ENCODE measurements at places on chromosomes 3 and 15.

DNA sequence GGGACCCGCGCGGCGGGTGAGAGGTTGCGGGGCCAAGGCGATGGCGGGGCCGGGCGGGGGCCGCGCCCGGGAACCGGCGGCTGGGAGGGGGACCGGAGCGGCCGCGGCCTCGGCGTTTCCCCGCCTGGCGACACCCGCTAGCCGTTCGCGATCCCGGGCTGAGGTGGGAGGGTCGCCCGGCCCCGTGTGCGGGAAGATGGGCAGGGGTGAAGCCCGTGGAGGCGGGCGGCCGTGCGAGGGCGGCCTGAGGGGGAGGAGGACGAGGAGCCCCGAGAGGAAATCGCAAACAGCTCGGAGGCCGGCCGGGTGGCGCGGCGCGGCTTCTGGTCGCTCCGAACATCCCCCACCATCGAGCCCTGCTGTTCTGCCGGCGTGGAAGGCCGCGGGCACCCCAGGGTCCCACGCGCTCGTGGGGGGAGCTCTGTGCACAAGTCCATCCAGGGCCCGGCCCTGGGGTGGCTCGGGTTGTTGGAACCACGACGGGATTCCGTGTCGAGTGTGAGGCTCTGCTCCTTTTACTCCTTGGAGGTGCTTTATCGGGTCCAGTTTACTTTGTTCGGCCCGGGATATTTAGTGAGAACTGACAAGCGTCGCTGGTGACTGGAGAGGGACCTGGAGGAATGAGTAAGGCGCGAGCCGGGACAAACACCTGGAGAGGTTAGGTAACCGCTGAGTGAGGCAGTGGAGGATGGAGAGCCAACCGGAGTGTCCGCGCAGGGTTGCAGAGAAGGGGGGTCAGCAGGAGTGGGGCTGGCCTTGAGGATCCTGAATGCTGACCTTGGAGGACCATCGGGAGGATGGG, 728 bp downstream of the CRTC3 start:
- DNase-seq: no peak

GRCh38 chr15:53829471-53829870, 70.0 kb upstream of the WDR72 start:
- DNase-seq: no peak

GRCh38 chr3:14847613-14848541, 29.1 kb downstream of the FGD5 start:
- no peak for DNase-seq

GRCh38 chr15:98938105-98938417, 69.5 kb downstream of the PGPEP1L start:
- DNase-seq: no peak

GRCh38 chr15:62874959-62875625, 167.5 kb upstream of the TPM1 start:
- no peak for DNase-seq

- DNase-seq: no peak
Observed at GRCh38 chr3:46089237-46090011, 62.1 kb upstream of the XCR1 start.

GRCh38 chr3:38313695-38314094, 31.6 kb downstream of the SLC22A14 start:
- no peak for DNase-seq

DNA sequence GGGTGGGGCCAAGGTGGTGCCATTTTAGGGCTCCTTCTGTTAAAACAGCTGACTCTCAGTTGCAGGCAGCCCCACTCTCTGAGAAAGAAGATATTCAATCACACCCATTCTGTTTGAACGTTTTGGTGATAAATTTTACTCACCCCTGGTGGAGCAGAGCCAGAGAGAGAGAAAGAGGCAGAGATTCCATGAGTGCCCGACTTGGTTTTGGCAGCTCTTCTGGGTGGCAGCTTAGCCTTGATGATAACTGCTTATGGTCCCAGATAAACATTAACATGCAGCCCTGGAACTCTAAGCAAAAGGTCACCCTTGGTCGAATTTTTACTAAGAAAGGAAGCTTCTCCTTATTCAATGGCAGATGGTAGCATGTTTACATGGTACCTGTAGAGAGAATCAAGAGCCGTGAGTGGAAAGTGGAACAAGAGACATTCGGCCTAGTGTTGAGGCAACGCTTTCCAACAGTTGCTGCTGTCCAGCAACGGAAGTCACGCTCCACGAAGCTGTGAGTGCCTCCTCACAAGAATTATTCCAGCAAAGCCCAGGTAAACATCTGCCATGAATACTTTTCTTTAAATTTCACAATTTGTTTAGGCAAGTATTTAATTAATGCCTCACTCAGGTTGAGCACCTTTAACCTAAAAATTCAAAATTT, 530.6 kb upstream of the ROBO2 start:
- DNase-seq: no peak

DNA sequence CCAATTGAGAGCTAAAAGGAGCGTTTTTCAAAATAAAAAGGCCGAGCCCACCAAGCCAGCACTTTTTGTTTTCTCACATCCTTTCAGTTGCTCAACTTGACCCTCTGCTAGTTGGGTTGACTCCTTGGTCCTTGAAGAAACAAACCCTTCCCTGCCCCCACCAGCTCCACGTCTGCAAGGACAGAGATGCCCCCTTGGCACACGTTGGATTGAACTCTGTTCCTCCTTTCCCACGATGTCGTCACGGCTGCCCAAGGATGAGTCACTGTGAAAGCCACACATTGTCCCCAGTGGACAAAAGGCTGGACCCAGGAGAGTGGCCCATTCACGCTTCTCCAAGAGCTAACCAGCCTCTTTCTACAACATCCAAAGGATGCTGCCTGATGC, 43.0 kb upstream of the SPATA12 start:
- no peak for DNase-seq

DNA sequence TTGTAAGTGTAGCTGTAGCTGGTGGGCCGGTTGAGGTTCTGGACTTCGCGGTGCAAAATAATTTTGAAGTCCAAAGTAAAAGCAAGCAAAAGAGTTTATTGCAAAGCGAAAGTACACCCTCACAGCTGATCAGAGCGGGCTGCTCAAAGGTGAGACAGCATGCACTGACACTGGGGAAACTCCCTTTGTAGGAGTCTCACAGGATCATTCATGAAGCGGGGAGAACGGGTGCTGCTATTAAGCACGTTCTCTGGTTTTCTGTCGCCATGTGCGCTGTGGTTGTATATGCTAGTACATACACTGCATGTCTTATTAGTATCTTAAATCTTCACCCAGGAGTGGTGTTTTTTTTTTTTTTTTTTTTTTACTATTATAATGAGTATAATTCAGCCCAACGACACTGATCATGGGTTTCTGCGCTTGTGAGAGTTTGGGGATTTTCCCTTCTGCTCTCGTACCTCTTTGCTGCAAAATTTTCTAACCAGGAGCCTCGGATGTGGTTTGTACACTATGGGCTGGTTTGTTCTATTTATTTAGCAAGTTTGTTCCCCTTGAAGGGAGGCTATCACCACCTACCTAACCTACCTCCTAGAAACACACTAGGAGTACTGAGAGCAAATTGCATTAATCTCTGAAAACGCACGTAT, 1.4 kb upstream of the AP4E1 start:
- no peak for DNase-seq

DNA sequence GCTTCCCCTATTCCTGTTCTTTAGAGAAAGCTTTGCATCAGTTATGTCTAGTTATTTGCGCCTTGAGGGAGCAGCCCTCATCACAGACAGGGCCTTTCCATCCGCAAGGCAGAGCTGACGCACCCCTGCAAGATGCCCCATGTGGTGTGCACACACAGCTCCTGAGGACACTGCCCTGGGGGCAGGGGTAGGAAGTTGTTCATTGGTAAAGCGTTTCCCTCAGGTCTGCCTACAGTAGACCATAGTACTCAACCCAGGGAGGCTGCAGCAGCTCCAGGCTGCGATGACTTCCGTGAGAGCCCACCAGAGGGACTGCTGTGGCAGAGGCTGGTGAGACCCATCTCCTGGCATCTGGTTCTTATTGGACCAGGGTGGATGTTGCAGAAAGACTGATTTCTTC, 55.1 kb upstream of the PLXNA1 start:
- DNase-seq: no peak

DNA sequence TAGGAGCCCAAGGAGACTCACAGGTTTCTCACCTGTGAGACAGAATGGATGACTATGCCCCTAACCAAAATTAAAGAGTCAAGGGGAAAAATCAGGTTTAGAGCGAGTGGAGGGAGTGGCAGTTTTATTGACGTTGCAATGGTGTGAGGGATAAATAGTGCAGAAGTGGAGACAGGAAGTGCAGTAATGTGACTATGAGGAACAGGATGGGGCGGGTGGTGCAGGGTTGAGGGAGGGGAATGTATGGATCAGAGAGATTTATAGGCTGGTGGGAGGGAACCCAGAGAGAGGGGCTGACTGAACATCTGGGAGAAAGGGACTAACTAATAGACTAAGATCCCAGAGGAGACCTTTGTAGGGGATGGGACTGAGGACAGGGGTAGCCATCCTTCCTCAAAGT, 26.5 kb downstream of the EIF2AK4 start:
- DNase-seq: no peak

DNA sequence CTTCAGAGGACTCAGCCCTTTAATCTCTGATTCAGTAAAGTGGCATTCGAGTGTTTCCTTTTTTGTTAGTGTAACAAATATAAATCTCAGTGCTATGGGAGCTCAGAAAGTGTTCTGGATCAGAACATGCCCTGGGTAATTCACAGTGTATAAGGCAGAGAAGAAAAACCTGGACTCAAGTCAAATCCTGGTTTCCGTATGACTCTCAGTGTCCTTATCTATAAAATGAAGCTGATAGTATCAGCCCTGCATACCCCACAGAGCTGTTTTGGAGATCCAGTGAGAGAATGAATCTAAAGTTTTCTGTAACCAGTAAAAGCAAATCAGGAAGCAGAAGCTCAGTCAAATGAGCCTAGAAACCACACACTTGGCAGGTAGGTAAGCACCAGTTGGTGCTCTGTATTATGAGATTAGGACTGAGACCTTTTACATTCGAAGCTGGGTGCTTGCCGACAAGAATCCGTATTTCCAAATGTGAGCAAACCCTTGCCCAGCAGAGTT, 67.2 kb downstream of the IL1RAP start:
- no peak for DNase-seq

- DNase-seq: no peak
Observed at GRCh38 chr15:31328428-31328968, 1.9 kb downstream of the KLF13 start.

GRCh38 chr15:38189671-38190295, 62.9 kb upstream of the SPRED1 start:
- DNase-seq: no peak

- DNase-seq: no peak
Observed at GRCh38 chr15:52567871-52568600, 794 bp downstream of the ARPP19 start.

DNA sequence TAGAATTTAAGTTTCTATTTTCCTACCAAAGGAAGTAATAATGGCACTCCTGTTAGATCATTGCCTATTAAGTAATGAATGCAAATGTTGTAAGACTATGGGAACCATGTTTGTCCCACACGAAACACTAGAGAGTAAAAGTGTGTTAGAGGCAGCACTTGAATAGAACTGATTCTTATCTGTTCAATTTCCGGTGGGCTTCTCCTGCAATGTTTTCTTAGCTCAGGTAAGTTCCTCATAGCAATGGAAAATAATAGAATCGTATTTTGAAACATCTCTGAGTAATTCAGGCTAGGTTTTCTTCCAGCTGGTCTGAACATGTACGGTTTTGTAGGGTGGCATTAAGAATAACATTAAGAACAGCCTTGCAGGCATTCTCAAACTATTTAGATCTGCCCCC, 145.3 kb upstream of the LIPC start:
- no peak for DNase-seq

DNA sequence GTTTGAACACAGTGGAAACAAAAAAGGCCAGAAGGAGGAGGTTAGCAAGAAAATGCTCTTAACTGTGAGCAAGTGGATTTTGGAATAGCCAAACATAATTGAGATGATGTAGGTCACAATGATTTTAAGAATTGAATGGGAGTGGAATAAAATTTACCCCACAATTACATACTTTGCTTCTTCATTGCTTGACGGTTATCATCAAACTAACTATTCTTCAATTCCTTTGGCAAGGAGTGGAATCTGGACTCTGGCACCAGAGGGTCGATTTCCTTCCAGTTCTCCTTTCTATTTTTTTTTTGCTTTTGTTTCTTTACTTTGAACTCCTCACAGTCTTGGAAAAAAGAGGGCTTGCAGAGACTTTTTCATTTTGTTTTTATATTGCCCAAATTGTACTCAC, 634.5 kb upstream of the TGFBR2 start:
- no peak for DNase-seq

- DNase-seq: no peak
Observed at GRCh38 chr3:9165421-9165820, 84.0 kb downstream of the SRGAP3 start.

DNA sequence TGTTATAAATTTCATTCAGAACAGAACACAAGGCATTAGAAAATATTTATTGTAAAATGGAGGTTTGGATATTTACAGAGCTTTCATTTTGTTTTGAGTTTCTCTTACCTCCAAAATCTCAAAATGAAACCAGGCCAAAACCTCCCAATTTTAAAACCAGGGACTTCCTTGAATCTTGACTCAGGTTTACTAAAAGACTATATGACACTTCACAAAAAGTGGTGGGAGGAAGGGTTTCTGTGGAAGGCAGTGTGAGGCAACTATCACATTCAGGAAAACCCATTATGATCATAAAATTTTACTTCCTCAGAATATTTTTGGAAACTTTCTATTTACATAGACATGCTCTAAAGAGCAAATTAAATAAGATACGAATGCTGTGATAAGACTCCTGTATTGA, 205.8 kb upstream of the EOMES start:
- DNase-seq: no peak

DNA sequence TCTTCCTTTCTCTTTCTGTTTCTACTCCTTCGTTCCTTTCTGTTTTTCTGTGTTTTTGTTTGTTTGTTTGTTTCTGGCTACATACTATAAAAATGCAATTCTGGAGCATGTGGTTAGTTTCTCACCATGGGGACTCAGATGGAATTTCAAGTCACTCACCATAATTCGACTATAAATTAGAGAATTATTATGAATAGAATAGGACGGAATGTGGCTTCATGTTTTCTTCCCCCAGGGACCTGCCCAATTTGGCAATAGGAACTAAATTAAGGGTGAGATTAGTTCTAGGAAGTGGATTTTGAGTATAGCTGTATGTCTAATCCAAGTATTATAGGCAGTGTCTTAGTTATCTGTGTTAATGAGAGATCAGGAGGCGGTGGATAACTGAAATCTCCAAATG, 96.9 kb downstream of the THSD4 start:
- no peak for DNase-seq

GRCh38 chr15:48569591-48570302, 75.8 kb downstream of the FBN1 start:
- no peak for DNase-seq

DNA sequence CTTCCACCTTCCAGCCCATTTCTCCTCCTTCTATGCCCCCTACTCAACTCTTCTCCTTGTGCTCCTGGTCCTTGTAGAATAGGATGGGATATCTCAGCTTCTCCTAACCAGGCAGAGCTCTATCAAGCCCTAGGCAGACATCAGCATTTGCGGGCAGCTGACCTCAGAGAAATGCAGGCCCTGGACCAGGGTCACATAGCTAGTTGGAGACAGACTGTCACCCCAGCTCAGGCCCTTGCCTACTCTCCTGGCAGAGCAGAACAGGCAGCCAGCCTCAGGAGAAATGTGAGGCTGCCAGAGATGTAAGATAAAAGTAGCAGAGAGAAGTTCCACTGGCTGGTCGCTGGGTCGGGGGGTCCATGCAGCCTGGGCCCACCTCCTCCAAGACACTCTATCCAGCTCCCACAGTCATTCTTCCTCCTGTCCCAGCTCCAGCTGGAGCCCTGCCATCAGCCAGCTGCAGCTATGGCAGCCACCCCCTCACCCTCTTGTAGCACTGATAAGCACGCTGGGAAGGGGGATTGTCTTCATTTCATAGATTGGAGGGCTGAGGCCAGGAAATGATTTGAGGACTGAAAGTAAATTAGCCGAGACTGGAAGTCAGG, 4.0 kb downstream of the CYP8B1 start:
- no peak for DNase-seq
